ENCODE measurements at places on chromosomes 11 and 22.

- DNase-seq: no peak
Measured at GRCh38 chr11:110069158-110069737, 23.9 kb upstream of the ZC3H12C start.

DNA sequence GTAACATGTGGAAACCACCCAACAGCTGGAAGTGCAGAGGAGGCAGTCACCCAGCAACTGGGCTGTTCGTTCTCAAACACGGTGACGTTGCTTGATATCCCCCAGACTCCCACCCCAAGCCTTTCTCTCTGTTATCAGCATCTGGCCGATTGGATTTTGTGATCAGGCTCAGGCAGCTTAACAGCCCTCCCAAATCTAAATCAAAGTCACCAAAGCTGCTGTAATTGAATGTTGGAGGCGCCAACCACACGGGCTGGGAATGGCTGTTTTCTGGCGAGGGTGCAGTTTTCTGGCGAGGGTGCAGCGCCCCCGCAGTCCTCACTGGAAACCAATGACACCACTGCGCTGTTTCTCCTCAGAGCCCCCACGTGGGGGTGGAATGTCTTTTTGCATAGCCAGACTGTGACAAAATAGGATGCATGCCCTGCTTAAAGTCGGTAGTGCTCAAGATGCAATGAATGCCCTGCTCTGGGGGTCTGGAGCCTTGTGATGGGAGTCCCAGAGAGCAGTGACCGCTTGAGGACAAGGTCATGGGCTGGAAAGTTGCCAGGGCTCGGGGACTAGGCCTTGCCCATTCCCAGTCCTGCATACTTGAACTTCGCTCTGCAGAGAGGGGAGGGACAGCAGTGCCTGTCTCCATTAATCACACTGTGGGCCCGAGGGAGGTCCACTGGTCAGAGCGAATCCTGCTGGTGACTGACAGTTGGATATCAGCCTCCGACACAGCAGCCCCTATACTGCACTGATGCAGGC, 105.3 kb downstream of the MORC2 start:
- DNase-seq: no peak

- no peak for DNase-seq
Measured at GRCh38 chr11:85316967-85317366, 310.2 kb downstream of the DLG2 start.

DNA sequence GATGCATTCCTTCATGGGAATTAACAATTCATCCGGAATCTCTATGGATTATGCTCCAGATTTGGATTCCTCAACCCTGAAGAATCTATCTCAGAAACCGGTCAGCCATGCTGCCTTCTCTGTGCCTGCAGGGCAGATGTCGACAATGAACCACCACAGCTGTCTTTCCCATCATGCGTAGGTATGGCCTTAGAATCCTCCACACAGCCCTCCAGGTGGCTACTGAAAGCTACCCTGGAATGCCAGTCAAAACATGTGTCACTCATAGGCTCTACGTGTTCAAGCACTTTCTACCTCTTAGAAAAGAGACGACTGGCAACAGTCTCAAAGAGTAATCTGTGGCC, 19.4 kb downstream of the MAML2 start:
- no peak for DNase-seq

DNA sequence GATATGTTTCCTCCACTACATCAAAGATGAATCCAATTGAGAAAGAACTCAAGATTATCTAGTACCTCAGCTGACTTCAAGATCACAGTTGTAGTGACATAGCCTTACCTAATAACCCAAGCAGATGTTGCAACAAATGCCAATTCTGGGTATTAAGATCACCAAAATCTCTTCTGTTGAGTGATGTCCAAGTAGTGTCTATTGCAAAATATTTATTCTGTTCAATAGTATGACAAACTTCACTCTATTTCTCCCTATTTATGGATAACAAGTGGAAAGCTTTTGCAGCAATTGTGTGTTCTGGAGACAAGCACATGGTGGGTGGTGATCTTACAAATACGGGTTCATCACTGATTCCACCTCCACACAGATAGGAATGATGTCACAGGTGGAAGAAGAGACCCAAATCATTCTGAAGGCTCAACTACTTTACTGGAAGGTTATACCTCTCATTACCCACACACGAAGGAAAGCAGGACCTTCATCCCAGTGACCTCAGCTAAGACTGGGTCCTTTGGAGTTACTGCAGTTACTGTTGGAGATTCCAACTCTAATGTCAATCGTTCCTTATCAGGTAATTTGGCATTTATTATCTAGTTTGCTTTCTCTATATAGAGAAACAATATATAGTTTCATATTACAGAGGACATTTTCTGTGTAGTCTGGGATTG, 72.0 kb downstream of the CD44 start:
- no peak for DNase-seq

DNA sequence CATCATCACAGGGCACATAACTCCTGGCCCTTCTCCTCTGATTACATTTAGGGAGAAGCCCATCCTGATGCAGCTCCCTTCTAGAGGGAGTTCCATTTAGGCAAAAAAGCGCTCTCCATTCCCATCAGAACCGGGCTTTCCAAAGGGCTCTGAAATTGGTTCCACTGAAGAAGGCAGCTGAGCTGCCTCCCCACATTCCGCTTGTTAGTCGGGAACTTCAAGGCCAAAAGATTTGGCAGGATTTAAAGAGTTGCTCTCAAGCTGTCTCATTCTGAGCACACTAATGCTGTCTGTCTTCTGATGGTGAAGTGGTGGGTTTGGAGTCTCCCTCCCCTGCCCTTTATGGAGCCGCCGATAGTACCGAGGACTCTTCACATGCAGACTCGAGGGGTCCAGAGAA, 26.6 kb upstream of the CABP7 start:
- no peak for DNase-seq

GRCh38 chr11:107928767-107929507, 689 bp downstream of the RAB39A start:
- DNase-seq: no peak

GRCh38 chr22:28440592-28441390, 238.8 kb downstream of the TTC28 start:
- DNase-seq: no peak

DNA sequence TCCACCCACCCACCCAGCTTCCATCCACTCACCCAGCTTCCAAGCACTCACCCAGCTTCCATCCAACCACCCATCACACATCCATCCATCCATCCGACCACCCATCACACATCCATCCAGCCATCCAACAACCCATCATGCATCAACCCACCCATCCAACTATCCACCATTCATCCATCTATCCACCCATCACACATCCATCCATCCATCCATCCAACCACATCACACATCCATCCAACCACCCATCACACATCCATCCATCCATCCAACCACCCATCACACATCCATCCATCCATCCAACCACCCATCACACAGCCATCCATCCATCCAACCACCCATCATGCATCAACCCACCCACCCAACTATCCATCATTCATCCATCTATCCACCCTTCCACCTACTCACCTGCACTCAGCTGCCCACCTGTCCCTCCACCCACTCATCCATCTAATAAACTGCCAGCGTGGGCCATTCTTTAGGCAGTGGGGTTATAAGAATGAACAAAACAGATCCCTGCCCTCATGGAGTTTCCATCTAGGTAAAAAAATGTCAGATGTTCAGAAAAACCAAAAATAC, 88.2 kb downstream of the CELSR1 start:
- DNase-seq: no peak

GRCh38 chr11:134733646-134734045, 321.6 kb upstream of the B3GAT1 start:
- no peak for DNase-seq

- DNase-seq: no peak
Measured at GRCh38 chr11:19241260-19242178, 774 bp upstream of the E2F8 start.

- no peak for DNase-seq
Measured at GRCh38 chr22:45932071-45932470, 44.9 kb downstream of the WNT7B start.

DNA sequence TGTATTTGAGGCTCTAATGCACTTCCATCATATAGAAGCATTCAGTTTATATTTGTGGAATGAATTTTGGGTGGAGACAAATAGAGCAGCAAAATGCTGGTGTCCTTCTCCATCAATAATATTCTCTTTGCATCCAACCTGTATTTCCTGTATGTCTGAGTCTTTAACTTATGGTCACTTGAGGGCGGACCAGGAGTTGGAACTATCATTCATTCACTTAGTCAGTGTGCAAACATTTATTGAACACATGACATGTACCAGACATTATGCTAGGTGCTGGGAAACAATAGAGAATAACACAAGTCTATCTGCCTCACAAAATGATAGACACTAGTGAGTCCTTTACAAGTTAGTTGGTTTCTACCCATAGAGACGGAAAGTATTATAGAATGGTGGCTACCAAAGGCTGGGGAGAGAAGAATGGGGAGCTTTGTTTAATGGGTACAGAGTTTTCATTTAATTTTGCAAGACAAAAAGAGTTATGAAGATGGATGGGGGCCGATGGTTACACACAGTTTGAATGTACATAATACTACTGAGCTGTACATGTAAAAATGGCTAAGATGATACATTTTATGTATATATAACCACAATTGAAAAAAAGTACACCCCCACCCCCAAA, 4.6 kb upstream of the TMEM123 start:
- DNase-seq: no peak

GRCh38 chr11:106077609-106078455, at the start of gene AASDHPPT:
AASDHPPT (plus strand) TSS chr11:106077662; CDS start chr11:106077711, 49 bp downstream.
- no peak for DNase-seq

DNA sequence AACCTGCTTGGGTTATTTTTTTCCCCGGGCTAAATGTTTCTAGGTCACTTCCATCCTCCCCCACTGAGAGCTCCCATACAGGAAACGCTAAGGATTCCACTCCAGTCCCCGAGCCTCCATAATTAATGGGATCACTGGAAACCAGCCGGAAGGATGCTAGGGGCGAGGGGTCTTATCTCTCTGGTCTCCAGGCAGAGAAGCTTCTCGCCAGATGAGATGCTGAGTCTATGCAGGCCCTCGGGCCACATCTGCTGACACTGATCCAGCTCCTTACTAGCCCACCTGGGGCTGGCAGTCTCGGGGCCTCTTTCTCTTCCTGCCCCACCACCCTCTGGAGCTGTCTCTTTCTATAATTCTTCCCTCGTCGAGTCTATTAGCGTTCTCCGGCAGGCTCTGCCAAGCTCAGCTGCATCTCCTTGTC, 125.9 kb upstream of the SYT13 start:
- DNase-seq: no peak

Measured in effector CD4-positive, alpha-beta T cell (primary cell).